Urinary bladder (tissue), 4 donors: ENCODE measurements at places on chromosomes 5 and 9. TPM values are rescaled to one million over a fixed set of nuclear protein-coding genes. Genes with fewer than 3 reads are reported as not detected.

SELENOP gene
- total RNA-seq = 433 TPM

HNRNPAB gene
- total RNA-seq = 46.3 TPM

IFNB1 gene
- not detected for total RNA-seq

TAS2R1 gene
- total RNA-seq = not detected

ACTBL2 gene
- total RNA-seq = not detected

PCDHB12 gene
- 6.9 TPM for total RNA-seq

CCDC171 gene
- 20.4 TPM for total RNA-seq

ZDHHC11B gene
- 1.4 TPM for total RNA-seq

TMEM232 gene
- 7.0 TPM for total RNA-seq

PGM5 gene
- total RNA-seq = 206 TPM

KCNIP1 gene
- total RNA-seq = 3.0 TPM

EPB41L4A gene
- 49.4 TPM for total RNA-seq

PLEKHG4B gene
- 3.7 TPM for total RNA-seq

NOTCH1 gene
- 25.6 TPM for total RNA-seq
